ENCODE measurements at places on chromosomes 11 and 22. TPM values are rescaled to one million over a fixed set of nuclear protein-coding genes. Genes with fewer than 3 reads are reported as not detected.

DNA sequence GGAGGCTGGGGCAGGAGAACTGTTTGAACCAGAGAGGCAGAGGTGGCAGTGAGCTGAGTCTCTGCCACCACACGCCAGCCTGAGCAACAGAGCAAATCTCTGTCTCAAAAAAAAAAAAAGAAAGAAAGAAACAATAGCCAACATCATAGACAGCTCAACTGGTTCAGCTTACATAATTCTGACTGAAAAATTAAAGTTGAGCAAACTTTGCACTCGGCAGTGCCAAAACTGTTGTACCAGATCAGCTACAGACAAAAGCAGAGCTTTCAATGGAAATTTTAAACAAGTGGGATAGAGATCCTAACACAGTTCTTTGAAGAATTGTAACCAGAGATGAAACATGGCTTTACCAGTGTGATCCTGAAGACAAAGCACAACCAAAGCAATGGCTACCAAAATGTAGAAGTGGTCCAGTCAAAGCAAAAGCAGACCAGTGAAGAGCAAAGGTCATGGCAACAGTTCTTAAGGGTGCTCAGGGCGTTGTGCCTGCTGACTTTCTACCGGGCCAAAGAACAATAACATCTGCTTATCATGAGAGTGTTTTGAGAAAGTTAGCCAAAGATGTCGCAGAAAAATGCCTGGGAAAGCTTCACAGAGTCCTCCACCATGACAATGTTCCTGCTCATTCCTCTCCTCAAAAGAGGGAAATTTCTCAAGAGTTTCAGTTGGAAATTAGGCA, 59.3 kb downstream of the TTC28 start:
- DNase-seq = no peak

DNA sequence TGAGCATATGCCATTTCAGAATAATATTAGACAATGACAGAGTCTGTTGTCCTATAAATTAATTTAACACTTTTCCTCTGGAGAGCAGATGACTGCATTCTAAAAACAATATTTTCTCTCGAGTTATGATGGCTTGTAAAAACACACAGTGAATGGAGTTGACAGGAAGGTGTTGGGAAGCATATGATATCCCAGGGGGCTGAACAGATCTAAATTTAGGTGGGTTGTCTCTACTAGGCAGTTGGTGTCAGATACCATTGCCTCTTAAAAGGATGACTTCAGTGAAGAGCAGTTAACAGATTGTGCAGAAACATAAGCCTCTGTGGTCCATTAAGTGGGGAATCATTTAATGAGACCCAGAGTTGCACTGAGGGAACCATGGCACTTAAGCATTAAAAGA, 30.7 kb downstream of the SVIP start:
- DNase-seq = no peak

GRCh38 chr11:30174265-30175020, 56.4 kb upstream of the FSHB start:
- DNase-seq = no peak

DNA sequence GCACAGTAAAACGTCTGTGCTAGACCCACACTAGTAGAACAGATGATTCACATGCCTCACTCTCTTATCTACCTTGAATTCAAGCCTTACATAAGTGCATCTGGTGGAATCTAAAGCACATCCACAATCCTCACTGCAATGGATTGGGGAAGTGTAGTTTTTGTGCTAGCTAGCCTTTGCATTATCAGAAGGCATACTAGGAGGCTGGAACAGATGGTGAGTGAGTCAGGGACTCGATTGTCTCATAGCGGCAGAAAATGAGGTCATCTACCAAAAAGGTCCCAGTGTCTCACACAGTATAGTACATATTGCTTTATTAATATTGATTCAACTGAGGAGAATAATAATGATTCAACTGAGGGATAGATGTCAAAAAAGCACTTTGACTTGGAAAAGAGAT, 9.3 kb downstream of the MSANTD4 start:
- no peak for DNase-seq

PRG3 gene
- total RNA-seq = not detected

DNA sequence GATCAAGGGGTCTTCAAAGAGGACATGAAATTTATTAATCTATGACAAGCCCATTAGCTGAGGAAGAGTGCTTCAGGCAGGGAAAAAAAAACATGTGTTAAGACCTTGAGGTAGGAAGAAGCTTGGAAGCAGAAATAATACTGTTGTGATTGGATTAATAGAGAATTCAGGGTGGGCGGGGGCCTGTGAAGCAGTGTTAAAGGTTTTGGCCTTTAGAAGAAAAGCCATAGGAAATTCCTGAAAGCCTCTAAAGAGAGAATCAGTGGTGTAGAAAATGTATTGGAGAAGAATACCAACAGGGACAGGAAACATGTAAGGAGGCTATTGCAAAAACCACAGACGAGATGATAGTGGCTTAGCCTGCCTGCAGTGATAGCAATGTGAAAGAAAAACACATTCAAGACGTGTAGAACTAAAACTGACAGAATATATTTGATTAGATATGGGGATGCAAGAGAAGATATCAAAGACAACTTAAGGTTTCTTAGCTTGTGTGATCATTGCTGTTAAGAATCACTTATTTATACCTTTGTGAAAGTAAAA, 404.4 kb upstream of the ANO3 start:
- no peak for DNase-seq

- DNase-seq = no peak
Observed at GRCh38 chr11:79430280-79430679, 10.6 kb downstream of the TENM4 start.

- DNase-seq = no peak
Observed at GRCh38 chr22:42922374-42923191, 65.5 kb upstream of the ARFGAP3 start.

GRCh38 chr11:130300567-130300966, 14.2 kb downstream of the ZBTB44 start:
- no peak for DNase-seq

DNA sequence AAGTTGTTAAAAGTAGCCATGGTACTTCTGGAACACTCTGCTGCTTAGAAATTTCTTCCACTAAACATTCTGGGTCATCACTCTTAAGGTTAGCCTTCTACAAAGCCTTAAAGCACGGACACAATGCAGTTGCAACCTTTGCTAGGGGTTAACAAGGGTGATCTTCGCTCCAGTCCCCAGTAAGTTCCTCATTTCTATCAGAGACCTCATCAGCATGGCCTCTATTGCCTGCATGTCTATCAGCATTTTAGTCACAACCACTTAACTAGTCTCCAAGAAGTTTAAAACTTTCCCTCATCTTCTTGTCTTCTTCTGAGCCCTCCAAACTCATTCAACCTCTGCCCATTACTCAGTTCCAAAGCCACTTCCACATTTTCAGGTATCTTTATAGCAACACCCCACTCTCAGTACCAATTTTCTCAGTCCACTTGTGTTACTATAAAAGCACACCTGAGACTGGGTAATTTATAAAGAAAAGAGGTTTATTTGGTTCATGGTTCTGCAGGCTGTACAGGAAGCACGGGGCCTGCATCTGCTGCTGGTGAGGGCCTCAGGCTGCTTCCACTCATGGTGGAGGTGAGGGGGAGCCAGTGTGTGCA, 48.7 kb upstream of the TH start:
- DNase-seq = no peak

DNA sequence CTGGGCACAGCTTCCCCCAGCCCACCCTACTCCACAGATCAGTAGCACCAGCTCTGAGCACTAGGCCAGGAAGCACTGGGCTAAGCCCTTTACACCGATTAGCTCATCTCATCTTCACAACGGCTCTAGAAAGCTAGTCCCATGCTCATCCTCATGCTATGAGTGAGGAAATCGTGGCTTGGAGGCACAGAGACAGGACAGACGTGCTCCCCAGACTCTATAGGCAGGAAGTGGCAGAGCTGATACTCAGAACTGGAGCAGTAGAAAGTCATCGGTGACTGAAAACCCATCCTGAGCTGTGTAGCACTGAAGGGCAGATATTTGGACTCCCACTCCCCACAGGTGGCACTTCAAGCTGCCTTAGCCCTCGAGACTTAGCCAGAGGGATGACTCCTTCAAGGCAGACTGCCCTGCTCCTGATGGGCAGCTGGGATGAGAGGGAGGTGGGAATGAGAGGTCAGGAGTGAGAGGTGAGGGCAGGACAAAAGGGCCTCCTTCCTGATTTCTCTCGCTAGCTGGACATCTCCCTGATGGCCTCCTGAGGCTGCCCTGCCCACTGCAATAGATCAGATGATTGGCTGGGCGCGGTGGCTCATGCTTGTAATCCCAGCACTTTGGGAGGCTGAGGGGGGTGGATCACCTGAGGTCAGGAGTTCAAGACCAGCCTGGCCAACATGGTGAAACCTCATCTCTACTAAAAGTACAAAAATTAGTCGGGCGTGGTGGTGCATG, 9.7 kb downstream of the CD5 start:
- DNase-seq = no peak

DNA sequence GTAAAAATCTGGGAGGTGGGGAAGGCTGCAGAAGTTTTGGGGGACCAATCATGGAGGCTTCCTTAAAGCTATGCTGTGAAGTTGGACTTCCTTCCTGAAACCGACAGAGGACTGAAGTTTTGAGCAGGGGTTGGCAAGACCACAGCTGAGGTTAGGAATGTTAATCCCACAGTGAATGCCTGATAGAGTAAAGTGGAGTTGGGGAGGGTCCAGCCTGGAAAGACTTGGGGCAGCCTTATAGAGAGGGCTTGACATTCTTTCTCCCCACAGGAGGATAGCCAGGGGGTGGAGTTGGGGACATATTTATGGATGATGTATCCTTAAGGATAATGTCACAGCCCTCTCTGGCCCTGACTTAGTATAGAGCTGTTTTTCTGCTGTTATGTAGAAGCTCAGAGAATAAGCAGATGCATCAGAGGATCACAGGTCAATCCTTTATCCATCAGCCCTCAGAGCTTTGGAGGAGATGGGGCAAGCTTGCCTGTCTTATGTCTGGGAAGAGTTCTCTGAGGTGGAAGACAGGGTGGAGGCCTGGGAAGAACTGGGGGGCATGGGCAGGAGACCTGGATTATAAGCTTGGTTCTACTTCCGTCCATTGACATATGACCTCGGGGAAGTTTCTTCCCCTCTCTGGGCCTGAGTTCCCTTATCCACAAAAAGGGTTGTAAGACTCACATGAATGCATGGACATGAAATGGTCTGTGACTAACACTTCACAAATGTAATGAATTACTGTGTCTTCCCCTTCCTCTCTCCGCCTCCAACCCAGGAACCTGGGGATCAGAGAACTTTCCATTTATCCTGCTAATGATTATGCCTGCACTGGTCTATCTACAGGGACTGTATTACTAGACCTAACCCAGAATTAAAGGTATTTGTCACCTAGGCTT, 317.8 kb downstream of the MIAT start:
- no peak for DNase-seq

TRIM29 gene
- total RNA-seq = 13.5 TPM

DNA sequence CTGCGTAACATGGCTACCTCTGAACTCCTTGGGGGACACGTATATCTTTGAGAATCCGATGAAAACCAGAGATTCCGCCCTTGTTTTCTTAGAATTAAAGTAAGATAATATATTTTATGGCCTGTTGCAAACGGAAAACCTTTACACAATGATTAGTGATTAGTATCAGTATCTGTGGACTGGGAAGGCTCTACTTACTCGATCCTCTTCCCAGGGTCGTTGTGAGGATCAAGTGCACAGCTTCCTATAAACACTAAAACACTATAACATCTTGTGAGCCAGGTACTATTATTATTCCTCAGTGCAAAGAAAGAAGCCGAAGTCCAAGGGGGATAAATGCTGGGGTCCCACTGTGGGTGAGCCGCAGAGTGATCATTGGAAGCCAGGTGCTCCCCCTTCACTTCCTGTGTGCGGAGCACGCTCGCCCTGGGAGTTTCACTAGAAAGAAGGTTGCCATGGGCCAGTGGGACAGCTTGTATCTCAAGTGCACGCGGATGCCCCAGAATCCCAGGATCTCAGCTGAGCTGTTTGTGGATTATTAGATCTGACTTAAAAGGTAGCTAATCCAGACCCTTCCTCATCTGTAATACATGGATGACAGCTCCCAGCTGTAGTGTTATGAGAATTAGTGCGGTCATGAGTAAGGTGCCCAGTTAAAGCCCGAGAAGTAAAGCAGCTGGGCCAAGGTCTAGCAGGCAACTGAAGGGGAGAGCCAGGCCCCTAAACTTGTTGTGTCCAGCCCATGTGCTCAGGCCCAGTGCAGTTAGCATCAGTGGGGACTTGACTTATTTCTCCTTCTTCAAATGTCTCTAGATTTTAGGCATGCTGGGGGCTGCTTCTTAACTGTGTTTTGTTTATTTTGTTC, 839 bp downstream of the CBY1 start:
- no peak for DNase-seq

DNA sequence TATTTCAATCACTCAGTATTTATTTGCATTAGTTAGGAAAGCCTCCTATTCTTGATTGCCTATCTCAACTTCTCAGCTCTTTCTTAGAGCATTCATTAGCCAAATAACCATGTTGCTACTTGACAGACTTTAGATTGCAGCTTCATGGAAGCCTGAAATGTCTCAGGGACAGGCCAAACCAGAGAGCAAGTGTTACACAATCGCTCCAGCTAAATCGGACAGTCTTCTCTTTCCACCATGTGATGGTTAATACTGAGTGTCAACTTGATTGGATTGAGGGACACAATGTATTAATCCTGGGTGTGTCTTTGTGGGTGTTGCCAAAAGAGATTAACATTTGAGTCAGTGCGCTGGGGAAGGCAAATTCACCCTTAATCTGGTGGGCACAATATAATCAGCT, 106.5 kb upstream of the DRD2 start:
- DNase-seq = no peak

- DNase-seq = no peak
Observed at GRCh38 chr11:68545796-68546195, 85.2 kb downstream of the PPP6R3 start.

FADD gene
- 32.7 TPM for total RNA-seq

ARFGAP2 gene
- 91.8 TPM for total RNA-seq

- peak; percentile 17 for DNase-seq
Observed at GRCh38 chr11:125514336-125515101, 18.5 kb upstream of the FEZ1 start.

DNA sequence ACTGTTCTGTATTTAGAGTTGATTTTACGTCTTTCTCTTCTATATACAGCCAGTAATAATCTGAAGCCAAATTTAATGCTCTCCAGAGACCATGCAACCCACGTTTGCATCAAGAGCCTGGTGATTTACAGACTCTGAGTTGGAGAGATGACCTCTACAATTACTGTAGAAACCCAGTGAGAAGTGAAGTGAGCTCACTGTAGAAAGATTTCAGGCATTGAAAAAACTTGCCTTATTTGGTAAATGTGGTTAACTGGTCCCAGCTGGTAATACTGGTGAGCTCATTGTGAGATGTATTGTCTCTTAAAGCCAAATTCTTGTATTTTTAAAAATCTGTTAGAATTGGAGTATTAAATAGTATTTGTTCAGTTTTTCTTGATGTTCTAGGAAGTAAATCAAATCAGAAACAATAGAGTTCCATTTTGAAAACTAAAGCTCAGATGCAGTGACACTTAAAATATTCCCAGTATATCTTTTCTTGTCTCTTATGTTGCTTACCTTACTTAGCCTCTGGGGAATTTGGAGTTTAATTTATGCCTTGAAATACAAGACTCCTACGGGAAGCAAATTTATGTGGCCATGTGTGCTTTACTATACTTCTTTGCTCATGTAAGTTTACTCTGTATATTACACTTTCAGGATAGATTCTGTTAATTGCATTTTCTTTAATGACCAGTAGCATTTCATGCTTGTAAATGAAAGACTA, 189.9 kb downstream of the ARHGAP42 start:
- no peak for DNase-seq

LRRC55 gene
- total RNA-seq = 0.09 TPM

GRCh38 chr11:93967258-93967657, 53.9 kb upstream of the HEPHL1 start:
- no peak for DNase-seq

All from mucosa of gallbladder (tissue), 1 donor.